Activated CD8-positive, alpha-beta T cell treated with anti-CD3 and anti-CD28 coated beads, Interleukin-2, amount 10 ng/mL, durations not matched to agents 7 days and 5 days (primary cell): ENCODE measurements at places on chromosomes 7 and 10.

GRCh38 chr7:82358923-82359322, 84.7 kb downstream of the CACNA2D1 start:
- DNase-seq, result no peak

DNA sequence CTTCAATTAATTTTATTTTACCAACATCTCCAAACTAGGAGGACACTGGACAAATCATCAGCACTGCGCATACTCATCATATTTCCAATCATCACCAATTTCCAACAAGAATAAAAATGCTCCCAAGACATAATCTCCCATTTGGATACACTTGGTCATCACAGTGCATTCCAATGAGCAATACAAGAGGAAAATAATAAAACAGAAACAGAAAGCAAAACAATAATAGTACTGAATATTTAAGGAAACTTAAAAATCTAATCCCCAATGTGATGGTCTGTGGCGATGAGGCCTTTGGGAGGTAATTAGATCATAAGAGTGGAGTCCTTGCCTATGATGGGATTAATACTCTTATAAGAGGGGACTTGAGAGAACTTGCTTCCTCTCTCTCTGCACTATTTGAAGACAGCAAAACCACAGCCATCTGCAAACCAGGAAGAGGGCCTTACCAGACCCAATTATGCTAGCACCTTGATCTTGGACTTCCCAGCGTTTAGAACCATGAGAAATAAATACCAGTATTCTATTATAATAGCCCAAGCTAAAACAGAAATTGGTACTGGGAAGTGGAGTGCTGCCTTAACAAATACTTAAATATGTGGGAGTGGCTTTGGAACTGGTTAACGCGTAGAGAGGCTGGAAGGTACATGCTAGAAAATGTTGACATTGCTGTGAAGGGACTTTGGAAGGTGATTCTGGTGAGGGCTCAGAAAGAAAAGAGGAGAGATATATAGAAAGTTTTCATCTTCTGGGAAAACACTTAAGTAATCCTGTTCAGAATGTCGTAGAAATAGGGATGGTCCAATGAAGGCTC, 91.5 kb downstream of the JAZF1 start:
- DNase-seq, result no peak

DNA sequence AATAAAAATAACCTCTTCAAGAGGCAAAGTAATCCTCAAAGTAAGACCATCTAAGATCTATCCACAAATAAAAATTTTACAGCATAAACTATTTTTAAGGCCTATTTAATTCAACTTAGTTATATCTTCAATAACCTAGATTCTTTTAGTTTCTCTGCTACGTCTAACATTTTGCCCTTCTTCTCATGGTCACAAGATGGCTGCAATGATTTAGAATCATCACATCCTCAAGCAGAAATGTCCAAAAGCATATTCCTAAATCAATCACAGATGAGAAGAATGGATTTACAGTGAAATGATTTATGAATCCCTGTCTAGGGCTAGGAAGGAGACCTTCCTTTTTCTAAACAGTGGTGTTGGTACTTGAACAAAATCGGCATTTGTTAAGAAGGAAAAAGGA, 304.7 kb downstream of the ARHGAP12 start:
- no peak for DNase-seq

- DNase-seq, result no peak
These were observed 504.1 kb upstream of the ANKRD30A start for GRCh38 chr10:36621346-36621745.

GRCh38 chr7:28595801-28596200, 183.5 kb downstream of the CREB5 start:
- DNase-seq, result no peak

DNA sequence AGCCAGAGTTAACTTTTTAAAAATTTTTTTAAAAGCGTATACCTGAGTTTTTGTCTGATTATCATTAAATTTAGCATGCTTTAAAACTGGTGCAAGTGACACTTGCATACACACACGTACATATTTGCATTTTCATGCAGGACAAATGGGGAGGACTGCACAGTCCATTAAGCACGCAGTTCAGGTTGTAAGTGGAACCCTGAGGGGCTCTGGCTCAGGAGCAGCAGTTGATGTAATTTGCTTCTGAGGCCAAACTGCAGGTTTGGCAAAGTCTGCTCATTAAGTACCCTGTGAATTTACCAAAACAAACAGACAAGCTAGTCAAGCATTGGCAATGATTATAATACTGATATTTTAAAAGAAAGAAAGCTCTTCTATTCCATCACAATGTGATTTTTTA, 215.8 kb upstream of the PFKP start:
- no peak for DNase-seq

DNA sequence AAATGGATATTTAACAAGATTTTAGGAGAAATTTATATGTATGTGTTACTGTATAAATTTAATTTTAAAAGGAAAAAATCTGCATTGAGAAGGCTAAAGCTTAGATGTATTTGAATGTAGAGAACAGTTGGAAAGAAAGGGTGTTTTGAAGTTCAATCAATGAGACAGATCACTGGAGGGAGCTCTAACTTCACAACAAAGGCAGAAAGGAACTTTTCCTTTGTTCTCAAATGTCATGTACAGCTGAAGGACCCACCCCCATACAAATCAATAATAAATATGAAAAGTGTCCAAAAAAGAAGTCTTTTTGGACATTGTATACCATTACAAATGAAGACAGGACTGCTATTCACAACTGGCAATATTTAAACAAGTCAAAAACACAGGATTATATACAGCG, 403.4 kb downstream of the DNAJB9 start:
- no peak for DNase-seq

- no peak for DNase-seq
These were observed 8.8 kb downstream of the ADAP1 start for GRCh38 chr7:945556-946255.

DNA sequence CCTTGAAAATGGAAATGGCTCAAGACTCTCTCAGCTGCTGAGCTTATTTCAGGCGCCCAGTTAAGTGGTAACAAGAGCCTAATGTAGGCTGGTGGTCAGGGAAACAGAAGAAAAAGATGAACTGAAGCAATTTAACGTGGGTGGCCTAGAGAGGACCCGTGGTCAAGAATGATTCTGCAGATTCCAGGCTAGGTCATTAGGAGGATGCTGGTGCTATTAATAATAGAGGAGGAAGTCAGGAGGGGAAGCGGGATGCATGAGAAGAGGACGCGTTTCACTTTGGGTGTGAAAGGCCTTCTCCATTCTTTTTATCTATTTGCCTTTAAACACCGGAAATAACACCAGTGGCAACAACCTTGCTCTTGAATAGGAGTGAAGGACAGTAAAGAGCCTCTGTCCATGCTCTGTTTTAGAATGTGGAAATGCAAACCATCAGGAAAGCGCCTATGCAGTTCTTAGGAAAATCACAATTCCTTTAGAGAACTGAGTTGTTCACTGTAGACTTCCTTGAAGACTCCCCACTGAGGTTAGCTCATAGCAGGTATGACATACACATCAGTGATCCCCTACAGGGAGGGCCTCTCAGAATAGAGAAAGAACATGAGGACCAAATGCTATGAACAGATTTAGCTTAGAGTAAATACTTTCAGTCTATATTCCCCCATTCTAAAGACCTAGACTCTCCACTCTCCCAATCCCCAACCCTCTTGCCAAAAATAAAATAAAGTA, 8.6 kb downstream of the LIPA start:
- no peak for DNase-seq

GRCh38 chr7:10804770-10805169, 168.9 kb upstream of the PHF14 start:
- DNase-seq, result no peak

- no peak for DNase-seq
These were observed 2.0 kb downstream of the MYO1G start for GRCh38 chr7:44976746-44977196.

DNA sequence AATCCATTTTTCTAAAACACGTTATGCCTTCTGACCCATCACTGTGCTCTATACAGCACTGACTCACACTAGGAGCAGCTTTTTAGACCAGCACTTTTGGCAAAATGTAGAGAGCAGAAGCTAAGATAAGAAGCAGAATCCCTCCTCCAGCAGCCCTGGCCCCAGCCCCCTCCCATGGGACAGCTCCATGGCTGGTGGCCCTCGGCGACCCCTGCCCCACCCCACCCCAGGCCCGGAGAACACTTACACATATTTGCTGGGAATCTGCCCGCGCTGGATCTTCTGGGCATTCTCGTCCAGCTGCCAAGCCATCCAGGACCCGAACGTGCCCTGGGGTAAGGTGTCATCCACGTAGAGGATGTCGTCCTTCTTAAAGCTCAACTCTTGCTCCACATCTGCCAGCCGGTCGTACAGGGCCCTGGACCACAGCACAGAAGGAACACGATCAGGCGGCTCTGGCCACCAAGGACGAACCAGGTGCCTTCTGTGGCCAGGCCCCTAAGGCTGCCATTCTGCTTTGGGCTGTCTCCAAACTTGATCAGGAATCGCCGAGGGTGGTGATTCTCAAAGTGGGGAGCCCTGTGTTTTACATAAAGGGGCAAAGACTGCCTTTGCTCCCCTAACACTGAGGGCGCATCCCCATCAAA, 119.9 kb downstream of the DLG5 start:
- no peak for DNase-seq

- DNase-seq, result no peak
These were observed 63.3 kb upstream of the PDGFA start for GRCh38 chr7:582931-583330.

- no peak for DNase-seq
These were observed 46.5 kb downstream of the DLD start for GRCh38 chr7:107937531-107937930.

DNA sequence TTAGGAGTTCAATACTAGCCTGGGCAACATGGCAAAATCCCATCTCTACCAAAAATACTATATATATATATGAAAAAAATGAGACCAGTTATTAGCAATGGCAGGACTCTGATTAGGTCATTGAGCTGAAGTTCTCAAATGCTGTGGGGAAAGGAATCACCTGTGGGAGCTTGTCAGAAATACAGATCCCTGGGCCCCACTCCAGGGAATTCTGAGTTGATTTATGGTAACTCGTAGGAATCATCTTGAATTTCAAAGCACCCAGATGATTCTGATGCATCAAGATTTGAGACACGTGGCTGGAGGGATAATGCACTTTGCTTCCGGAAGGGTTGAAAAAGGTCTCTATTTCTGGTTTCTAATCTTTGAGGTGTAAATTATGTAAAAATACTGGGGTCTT, 1.0 kb upstream of the ANKRD1 start:
- DNase-seq, result no peak

DNA sequence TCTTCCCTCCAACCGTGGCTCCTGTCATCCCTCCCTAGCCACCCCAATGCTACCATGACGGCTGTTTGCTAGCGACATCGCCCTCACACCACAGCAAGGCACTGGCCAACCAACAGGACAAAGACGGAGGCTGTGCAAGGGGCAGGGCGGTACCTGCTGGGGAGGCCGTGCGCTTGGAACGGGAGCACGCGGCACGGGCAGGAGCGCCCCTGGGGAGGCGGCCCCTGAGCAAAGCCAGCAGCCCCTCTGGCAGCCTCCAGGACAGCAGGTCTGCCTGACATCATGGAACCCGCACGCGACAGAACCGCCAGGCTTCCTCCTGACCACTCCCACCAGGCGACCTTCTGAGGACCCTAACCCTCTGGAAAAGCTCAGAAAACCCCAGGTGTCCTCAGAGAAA, 12.7 kb downstream of the MAD1L1 start:
- no peak for DNase-seq

DNA sequence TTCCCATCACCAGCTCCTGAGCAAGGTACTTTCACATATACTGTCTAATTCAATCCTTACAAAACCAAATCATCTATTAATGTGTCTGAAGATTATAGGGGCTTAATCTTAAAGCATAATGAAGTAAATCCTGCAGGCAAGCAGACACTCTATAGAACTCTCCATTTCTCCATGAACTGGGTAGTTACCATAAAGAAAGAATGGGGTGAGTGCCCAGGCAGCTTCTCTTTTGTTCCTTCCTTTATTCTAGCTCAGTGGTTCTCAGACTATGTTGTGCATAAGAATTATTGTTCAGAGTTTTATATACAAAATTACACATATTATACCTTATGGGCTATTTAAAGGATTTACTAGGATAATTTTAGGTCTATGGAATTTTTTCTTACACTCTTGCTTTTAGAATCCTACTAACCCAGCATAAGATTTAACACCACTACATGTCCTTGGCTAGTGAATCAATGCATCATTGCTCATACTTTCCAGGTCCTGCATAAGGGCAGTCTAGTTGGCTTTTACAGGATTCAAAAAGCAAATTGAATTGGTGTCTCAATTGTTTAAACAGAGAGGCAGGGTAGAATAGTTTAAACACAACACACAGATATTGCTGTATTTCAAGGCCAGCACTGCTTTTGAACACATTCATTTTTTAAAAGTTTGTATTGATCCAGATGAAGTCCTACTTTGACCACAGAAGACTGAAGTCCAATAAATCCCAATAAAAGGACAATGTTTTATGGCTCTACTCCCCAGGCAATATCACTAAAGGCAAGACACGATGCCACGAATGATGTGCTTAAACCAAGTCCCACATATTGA, 12.9 kb downstream of the SGCE start:
- DNase-seq, result no peak

- no peak for DNase-seq
These were observed 65.9 kb downstream of the DGKB start for GRCh38 chr7:14836571-14837189.

- DNase-seq, result no peak
These were observed 194.2 kb downstream of the BICC1 start for GRCh38 chr10:58706836-58707235.

GRCh38 chr7:101146-102046, 91.0 kb upstream of the FAM20C start:
- peak; percentile 18 for DNase-seq

DNA sequence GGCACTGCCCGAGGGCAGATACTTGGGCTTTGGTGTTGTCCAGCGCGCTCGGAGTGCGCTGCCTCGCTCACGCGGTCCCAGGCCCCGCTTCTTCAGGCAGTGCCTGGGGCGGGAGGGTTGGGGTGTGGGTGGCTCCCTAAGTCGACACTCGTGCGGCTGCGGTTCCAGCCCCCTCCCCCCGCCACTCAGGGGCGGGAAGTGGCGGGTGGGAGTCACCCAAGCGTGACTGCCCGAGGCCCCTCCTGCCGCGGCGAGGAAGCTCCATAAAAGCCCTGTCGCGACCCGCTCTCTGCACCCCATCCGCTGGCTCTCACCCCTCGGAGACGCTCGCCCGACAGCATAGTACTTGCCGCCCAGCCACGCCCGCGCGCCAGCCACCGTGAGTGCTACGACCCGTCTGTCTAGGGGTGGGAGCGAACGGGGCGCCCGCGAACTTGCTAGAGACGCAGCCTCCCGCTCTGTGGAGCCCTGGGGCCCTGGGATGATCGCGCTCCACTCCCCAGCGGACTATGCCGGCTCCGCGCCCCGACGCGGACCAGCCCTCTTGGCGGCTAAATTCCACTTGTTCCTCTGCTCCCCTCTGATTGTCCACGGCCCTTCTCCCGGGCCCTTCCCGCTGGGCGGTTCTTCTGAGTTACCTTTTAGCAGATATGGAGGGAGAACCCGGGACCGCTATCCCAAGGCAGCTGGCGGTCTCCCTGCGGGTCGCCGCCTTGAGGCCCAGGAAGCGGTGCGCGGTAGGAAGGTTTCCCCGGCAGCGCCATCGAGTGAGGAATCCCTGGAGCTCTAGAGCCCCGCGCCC, at the start of gene NPY:
Gene NPY, plus strand, starts transcription at position 294 of the 802 bp plus-strand sequence. CDS start 1,051 bp downstream, outside the sequence.
- DNase-seq, result peak; percentile 28

GRCh38 chr7:2802504-2803341, 41.4 kb downstream of the GNA12 start:
- no peak for DNase-seq

GRCh38 chr10:42997151-42997848, 79.6 kb upstream of the RET start:
- peak; percentile 14 for DNase-seq

- DNase-seq, result no peak
These were observed 45.1 kb upstream of the WDR11 start for GRCh38 chr10:120806081-120806480.
